ENCODE measurements at places on chromosomes 7 and 10. TPM values are rescaled to one million over a fixed set of nuclear protein-coding genes. Genes with fewer than 3 reads are reported as not detected.

Gene PTPRE
- 11.3 TPM for total RNA-seq

Gene STEAP1
- total RNA-seq: 0.25 TPM

Gene TDRD1
- total RNA-seq: 0.25 TPM

Gene OPN1SW
- not detected for total RNA-seq

Gene EPHB6
- total RNA-seq: 48.7 TPM

Gene BMI1
- total RNA-seq: 90.7 TPM

Gene ASZ1
- not detected for total RNA-seq

Gene VPS26A
- total RNA-seq: 60.7 TPM

Gene COL1A2
- total RNA-seq: 107 TPM

Gene DOCK1
- 13.5 TPM for total RNA-seq

Gene TAS2R3
- 5.7 TPM for total RNA-seq

Gene CPN1
- not detected for total RNA-seq

Gene ZNF107
- total RNA-seq: 10.6 TPM

Gene ITGA8
- 3.2 TPM for total RNA-seq

Gene ADRB1
- 2.0 TPM for total RNA-seq

Gene ZNF503
- 0.98 TPM for total RNA-seq

Gene CLDN3
- total RNA-seq: not detected

Gene POLR2J2
- 3.2 TPM for total RNA-seq

Gene ITPRID1
- 1.5 TPM for total RNA-seq

Gene NME8
- not detected for total RNA-seq
